Heart right ventricle (tissue), 16 donors: ENCODE measurements at places on chromosomes 6 and 20. TPM values are rescaled to one million over a fixed set of nuclear protein-coding genes. Genes with fewer than 3 reads are reported as not detected.

GRCh38 chr6:138987080-138987642 lies 892 bp downstream of the REPS1 start:
- H3K4me1 ChIP-seq: peaks cover 34% of the 10 kb centered on the region
- H3K27me3 ChIP-seq: no peaks in the 10 kb centered on the region
- peak overlapping the region; percentile 93 for H3K27ac ChIP-seq
- H3K36me3 ChIP-seq: no peaks in the 10 kb centered on the region

DNA sequence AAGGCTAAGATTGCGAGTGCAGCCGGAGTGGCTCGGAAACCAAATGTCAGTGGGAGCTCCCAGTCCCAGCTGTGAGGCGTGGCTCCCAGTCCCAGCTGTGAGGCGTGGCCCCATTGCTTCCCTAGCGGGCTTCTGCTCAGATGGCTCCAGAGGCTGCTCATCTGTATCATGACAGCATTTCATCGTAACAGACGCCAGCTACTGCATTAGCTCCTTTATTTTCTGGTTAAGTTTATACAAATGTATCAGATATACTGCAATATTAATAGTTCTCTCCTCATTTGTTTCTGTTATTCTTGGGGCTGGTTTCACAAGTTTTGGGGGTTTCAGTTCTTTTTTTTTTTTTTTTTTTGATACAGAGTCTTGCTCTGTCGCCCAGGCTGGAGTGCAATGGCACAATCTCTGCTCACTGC lies 34.7 kb upstream of the TBXT start:
- no peak overlapping the region for H3K27ac ChIP-seq
- peaks cover 20% of the 10 kb centered on the region for H3K27me3 ChIP-seq
- no peak overlapping the region for H3K4me3 ChIP-seq
- no peaks in the 10 kb centered on the region for H3K4me1 ChIP-seq
- DNase-seq: peak; percentile 32

DNA sequence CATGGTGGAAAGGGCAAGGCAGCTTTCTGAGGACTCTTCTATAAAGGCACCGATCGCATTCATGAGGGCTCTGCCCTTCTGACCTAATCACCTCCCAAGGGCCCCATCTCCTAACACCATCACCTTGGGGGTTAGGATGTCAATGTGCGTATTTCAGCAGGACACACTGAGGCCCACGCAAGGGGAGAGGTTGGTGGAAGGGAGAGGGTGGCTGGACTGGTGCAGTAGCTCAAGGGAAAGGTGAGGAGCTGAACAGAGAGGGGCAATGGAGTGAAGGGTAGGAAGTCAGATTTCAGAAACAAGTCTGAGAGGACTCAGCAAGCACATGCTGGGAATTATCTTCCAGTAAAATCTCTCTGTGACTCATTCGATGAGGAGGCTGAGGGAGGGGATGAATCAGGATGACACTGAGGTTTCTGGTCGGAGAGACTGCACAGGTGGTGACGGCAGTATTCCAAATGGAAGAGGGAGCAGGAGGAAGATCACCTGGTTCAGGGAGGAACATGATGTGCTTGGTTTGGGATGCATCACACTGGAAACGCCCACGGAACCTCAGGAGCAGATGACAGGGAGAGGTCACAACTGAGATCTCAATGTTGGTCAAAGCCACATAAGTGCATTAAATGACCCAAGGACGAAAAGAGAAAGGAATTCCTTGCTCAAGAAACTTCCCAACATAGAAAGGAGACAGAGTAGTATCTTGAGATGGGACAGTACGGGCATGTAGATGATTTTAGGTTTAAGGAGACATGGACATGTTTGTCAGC lies 67.1 kb downstream of the TFAP2A start:
- no peaks in the 10 kb centered on the region for H3K4me1 ChIP-seq
- H3K27ac ChIP-seq: no peak overlapping the region
- no peak for DNase-seq
- H3K27me3 ChIP-seq: peaks cover 1% of the 10 kb centered on the region
- H3K36me3 ChIP-seq: no peaks in the 10 kb centered on the region

DNA sequence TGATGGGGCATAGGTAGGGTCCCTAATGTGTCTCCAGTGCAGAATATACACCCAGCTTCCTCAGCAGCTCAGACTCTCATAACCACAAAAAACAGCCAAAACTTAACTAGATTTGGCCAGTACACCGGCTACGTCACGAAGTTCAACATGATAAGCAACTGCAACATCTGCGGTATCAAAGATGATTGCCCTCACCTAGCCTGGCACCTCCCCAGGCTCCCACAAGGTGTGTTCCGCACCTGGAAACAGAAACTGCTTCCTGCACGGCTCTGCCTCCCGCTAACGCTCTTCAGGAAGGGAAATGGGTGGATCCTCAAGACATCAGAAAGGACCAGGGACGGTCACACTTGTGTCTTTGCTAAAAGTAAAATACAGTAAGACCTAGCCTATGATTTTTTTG lies 9.5 kb downstream of the TXNDC5 start:
- peaks cover 82% of the 10 kb centered on the region for H3K36me3 ChIP-seq
- peaks cover 24% of the 10 kb centered on the region for H3K4me1 ChIP-seq
- DNase-seq: no peak

DNA sequence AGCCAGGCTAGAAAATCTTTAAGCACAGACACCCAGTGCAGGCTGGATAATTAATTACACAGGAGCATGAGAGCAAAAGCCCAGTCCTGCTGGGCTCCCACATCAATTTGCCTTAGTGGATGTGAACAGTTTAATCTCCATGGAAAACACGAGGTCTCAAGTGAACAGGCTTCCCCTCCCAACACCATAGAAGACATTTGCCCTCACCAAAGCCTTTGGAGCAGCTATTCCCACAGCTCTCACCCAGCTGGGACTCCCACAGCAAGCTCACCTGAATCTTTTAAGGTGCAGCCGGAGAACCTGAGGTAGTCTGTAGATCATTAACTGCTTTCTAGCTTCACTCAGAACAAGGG lies 12.0 kb downstream of the TOMM6 start:
- no peaks in the 10 kb centered on the region for H3K27me3 ChIP-seq
- no peak overlapping the region for H3K27ac ChIP-seq
- H3K36me3 ChIP-seq: peaks cover 44% of the 10 kb centered on the region
- peaks cover 8% of the 10 kb centered on the region for H3K4me1 ChIP-seq
- no peak overlapping the region for H3K4me3 ChIP-seq

DNA sequence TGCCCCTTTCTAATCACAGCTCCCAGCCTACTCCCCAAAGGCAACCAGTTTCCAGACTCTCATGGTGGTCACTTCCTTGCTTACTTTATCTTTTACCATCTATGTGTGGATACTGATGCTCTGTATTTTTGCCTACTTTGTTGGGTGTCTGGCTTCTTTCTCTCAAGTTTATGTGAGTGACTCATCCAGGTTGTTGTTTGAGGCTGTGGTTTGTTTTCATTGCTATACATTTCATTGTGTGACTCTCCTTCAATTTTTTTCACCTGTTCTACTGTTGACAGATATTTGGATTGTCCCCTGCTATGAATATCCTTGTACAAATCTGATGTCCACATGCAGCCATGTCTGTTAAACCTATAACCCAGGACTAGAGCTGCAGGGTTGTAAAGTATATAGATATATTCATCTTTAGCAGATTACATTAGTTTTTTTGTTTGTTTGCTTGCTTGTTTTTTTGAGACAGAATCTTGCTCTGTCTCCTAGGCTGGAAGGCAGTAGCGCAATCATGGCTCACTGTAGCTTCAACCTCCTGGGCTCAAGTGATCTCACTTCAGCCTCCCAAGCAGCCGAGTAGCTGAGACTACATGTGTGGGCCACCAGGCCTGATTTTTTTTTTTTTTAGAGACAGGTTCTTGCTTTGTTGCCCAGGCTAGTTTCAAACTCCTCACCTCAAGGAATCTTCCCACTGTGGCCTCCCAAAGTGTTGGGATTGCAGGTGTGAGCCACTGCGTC lies 72.9 kb upstream of the EEF1E1 start:
- no peak overlapping the region for H3K4me3 ChIP-seq
- no peak overlapping the region for H3K27ac ChIP-seq
- no peaks in the 10 kb centered on the region for H3K4me1 ChIP-seq
- no peaks in the 10 kb centered on the region for H3K27me3 ChIP-seq
- DNase-seq: no peak

GRCh38 chr6:93416571-93417420 lies 2.6 kb downstream of the EPHA7 start:
- peak overlapping the region; percentile 71 for H3K27ac ChIP-seq
- DNase-seq: peak; percentile 32
- H3K4me3 ChIP-seq: peak overlapping the region; percentile 65
- peaks cover 31% of the 10 kb centered on the region for H3K27me3 ChIP-seq
- H3K4me1 ChIP-seq: no peaks in the 10 kb centered on the region

DNA sequence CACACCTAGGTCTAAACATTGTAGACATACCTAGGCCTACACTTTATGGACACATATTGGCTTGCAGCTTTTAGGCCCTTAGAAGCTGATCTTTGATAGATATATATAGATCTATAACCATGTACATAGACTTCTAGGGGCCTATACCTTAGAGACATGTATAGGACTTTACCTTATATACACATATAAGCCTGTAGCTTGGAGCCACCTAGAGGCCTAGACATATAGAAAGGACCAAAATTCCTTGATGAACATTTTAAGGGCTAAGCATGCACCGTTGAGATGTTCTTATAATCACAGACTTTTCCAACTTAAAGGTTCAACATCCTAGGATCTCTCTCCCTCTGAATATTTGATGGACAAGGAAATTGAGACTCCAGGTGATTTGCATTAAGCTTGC lies 371.7 kb upstream of the SASH1 start:
- no peak for DNase-seq
- no peaks in the 10 kb centered on the region for H3K4me1 ChIP-seq
- no peak overlapping the region for H3K27ac ChIP-seq
- no peaks in the 10 kb centered on the region for H3K27me3 ChIP-seq

DNA sequence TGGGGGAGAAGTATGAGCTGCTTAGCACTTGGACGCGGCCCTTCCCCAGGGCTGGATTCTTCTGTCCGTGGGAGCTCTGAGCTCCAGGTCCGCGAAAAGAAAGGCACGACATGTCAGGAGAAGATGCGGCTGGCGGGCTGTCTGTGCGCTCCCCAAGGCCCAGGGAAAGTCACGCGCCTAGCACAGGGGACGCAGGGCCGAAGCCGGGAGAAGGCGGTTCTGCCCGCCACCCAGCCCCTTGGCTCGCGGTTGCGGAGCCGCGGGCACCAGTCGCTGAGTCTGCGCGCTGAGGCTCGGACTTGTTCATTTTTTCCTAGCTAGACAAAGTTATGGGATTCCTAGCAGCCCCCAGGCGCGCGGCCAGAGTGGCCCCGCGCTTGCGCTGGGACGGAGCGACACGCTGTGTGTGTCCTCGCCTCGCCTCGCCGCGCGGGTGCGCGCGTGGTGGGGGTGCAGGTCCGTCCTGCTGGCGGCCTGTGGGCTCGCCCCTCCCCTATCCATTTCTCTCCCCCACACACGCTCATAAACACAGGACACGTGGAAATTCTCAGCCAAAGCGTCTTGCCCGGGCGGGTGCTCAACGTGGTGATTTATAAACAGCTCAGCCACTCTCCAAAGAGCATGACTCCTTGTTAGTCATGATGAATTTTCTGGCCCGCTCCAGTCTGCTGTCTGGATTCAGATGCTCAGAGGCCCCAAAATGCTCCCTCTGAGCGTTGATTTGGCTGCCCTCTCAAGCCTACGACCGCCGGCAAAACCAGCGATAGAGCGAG lies 1.9 kb upstream of the POU3F2 start:
- peaks cover 50% of the 10 kb centered on the region for H3K27me3 ChIP-seq
- no peak overlapping the region for H3K27ac ChIP-seq

GRCh38 chr6:37614491-37614890 lies 83.2 kb downstream of the MDGA1 start:
- no peaks in the 10 kb centered on the region for H3K36me3 ChIP-seq
- H3K27me3 ChIP-seq: peaks cover 8% of the 10 kb centered on the region
- no peak overlapping the region for H3K27ac ChIP-seq
- no peak overlapping the region for H3K4me3 ChIP-seq

DNA sequence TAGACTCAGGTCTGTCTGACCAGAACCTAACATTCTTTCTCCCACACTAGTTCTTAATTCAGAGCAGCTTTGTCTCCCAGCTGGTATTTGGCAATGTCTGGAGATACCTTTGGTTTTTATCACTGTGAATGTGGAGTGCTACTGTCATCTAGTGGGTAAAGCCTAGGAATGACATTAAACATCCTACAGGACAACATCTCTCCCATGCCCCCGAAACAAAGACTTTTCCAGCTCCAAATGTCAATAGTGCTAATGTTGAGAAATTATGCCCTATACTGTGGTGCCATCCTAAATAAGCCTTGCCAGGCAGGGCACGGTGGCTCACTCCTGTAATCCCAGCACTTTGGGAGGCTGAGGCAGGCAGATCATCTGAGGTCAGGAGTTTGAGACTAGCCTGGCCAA lies 4.2 kb upstream of the TTPAL start:
- H3K27me3 ChIP-seq: no peaks in the 10 kb centered on the region
- peaks cover 2% of the 10 kb centered on the region for H3K4me1 ChIP-seq
- DNase-seq: no peak

GRCh38 chr6:90730151-90730673 lies 143.3 kb upstream of the MAP3K7 start:
- no peak overlapping the region for H3K4me3 ChIP-seq
- DNase-seq: no peak
- no peaks in the 10 kb centered on the region for H3K4me1 ChIP-seq
- H3K27ac ChIP-seq: no peak overlapping the region
- H3K27me3 ChIP-seq: no peaks in the 10 kb centered on the region
- no peaks in the 10 kb centered on the region for H3K36me3 ChIP-seq

DNA sequence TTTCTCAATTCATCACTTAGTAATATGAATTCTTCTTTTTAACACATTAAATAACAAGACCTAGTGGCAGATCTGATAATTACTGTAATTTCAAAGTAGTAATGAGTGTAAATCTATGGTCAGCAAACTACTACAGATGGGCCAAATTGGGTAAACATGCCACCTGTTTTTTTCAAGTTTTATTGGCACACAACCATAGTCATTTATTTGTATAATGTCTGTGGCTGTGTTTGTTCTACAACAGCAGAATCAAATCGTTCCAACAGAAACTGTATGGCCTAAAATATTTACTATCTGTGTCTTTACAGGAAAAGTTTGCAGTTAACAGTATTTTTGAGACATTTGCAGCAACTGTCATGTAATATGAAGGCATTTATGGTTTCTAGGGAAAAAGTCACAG lies 86.1 kb upstream of the EYA2 start:
- DNase-seq: no peak
- peaks cover 4% of the 10 kb centered on the region for H3K4me1 ChIP-seq
- H3K4me3 ChIP-seq: no peak overlapping the region
- H3K27me3 ChIP-seq: peaks cover 43% of the 10 kb centered on the region

DNA sequence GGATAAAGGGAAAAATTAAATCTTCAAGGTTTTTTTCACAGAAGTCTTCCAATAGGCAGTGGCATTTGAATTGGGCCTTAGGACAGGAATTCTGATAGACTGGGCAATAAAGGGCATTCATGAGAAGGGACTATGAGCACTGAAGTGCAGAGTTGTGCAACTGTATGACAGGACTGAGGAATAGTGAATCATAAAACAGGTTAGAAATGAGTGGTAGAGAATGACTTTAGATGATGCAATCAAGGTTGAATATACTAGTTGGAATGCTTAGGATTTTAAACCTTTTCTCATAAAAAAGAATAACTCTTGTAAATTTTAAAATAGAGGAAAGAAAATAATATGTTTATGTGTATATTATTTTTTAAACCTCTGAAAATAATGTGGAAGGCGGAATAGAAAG lies 944.7 kb downstream of the PHF3 start:
- no peak overlapping the region for H3K4me3 ChIP-seq
- no peaks in the 10 kb centered on the region for H3K27me3 ChIP-seq
- no peak overlapping the region for H3K27ac ChIP-seq
- no peaks in the 10 kb centered on the region for H3K36me3 ChIP-seq
- DNase-seq: no peak

Gene DST
- 283 TPM for total RNA-seq

Gene PRND
- 0.13 TPM for total RNA-seq

Gene DLK2
- total RNA-seq: 3.0 TPM

Gene LST1
- 2.6 TPM for total RNA-seq

Gene SRMS
- not detected for total RNA-seq

Gene NKAPL
- 3.5 TPM for total RNA-seq
